ENCODE measurements at places on chromosomes 5 and 9. TPM values are rescaled to one million over a fixed set of nuclear protein-coding genes. Genes with fewer than 3 reads are reported as not detected.
A peak's percentile ranks its signal among the peaks of the same experiment; 100 is the strongest.

The GDF9 gene
- polyA plus RNA-seq, result 0.17 TPM

The MEIKIN gene
- polyA plus RNA-seq, result not detected

The TOPORS gene
- polyA plus RNA-seq, result 9.8 TPM

The GABRA1 gene
- polyA plus RNA-seq, result 0.05 TPM

The TUSC1 gene
- polyA plus RNA-seq, result 7.1 TPM

The ZNF354C gene
- polyA plus RNA-seq, result 3.7 TPM

The FREM1 gene
- 1.5 TPM for polyA plus RNA-seq

The IL4 gene
- not detected for polyA plus RNA-seq

The RLN1 gene
- polyA plus RNA-seq, result 0.20 TPM

The DCP2 gene
- polyA plus RNA-seq, result 8.7 TPM

The TEK gene
- 4.6 TPM for polyA plus RNA-seq

The EIF4E1B gene
- polyA plus RNA-seq, result 0.04 TPM

- no peak for DNase-seq
These were observed 208.9 kb upstream of the DMRTA1 start for GRCh38 chr9:22237497-22238363.

- DNase-seq, result no peak
These were observed 38.8 kb downstream of the FABP6 start for GRCh38 chr5:160268121-160268520.

DNA sequence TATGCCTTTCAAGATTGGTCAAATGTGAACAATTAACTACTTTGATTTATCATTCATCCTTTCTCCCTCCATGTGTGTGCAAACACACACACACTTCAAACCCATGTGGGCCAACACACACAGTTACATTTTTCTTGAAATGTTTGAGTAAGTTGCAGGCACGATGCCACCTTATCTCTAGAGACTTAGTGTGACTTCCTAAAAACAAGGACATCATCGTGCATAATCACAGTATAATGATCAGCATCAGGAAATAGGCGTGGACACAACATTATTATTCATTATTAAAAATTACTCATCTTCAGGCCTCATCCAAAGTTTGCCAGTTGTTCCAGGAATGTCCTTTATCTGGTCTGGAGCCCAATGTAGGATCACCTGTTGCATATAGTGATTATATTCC is 209.5 kb downstream of the GNA14 start:
- DNase-seq, result no peak

GRCh38 chr5:59799668-59800346 is 93.7 kb downstream of the PDE4D start:
- DNase-seq, result no peak

DNA sequence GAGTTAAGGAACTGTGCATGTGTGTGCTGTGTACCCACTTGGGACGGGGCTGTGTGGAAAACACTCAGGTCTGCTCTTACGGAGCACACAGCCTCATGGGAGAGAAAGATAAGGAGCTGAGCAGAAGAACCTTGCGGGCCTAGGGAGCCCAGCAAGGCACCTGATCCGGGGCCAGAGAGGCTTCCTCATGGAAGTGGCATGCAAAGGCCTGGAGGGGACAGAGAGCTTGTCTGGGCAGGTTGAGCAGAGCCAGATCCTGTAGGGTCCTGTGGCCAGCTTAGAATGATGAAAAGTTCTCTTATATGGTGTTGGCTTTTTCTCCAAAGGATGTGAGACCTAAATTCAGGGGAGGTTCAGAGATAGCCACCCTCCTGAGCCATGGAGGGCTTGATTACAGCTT is 45.2 kb downstream of the NEK6 start:
- DNase-seq, result no peak

DNA sequence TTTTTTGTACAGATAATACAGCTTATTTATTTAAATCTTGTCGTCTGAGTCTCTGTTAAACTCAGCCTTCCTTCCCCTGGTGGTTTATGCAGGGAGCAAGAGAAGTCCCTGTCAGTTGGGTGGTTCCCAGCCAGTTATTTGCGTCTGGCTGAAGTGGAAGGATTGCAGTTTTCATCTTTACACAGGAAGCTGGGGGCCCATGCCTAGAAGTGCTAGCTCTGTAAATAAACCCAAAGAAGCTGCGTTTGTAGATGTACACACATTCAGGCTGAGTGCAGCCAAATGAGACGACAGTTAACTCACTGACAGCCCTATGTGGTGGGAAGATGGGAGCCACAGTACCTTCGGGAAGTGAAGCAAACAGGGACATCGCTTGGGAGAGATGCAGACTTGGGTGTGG is 122.1 kb downstream of the SAXO1 start:
- DNase-seq, result no peak

GRCh38 chr5:141223112-141223783 is at the start of gene PCDHB14:
TSS of gene PCDHB14 (plus strand) at chr5:141223343. CDS start at chr5:141223506, 163 bp downstream.
- no peak for DNase-seq

DNA sequence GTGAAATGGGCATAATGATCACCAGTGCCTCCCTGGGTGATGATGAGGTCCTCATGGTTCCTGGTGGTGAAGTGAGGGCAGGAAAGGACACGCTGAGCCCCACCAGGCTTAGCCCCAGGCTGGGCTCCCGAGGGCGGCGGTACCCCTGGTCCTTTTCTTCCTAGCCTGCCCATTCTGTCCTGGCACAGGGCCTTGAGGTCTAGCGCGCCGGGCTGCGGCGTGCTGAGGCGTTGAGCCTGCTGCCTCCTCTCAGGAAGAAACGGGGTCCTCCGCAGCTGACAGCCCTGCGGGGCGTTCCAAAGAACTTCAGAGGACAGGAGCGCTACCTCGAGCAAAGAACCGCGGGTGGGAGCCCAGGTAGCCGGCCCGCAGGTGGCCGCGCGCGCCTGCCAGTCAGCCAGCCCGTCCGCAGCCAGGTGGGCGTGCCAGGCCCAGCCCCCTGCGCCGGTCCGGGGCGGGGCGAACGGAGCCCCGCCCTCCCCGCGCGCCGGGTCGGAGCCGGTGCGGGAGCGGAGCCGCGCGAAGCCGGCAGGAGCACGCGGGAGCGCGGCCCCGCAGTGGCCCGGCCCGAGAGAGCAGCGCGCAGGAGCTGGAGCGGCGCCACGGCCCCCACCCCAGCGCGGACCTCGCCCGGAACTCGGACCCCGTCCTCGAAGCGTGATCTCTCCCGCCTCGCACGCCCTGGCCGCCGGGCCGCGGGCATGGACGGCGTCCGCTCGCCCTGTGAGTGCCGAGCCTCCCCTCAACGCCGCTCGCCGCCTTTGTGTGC is at the start of gene WNK2:
Gene WNK2, plus strand, starts transcription at position 477 of the 769 bp plus-strand sequence. CDS start 791 bp downstream, outside the sequence.
- DNase-seq, result no peak

DNA sequence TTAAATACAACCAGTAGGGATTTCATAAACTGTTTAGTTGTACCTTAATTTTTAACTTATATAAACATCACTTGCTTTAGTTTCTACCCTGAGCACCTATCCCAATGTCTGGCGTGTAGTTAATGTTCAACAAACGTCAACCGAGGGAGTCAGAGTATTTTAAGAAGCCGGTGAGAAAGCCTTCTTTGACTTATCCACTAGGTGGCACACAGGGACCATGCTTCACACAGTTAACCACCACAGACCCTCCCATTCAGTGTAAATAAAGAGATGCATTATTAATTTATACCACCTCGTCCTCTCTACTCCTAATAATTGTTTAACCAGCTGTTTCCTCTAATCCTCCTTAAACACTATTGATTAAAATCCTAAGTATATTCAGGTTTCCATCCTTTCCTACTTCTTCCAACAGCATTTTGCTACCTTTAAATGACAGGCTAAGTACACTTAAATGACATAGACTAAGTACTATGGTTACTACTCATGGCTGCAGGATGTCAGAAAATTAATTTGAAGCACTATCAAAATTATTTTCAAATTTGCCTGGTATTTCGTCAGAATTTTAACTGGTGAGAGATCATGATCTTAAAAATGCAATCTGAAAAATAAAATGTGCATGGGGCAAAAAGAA is 2.3 kb downstream of the HAPLN1 start:
- DNase-seq, result no peak

- peak; percentile 61 for DNase-seq
These were observed 101.3 kb downstream of the RASEF start for GRCh38 chr9:82961504-82962125.

GRCh38 chr5:43432486-43433375 is 20.5 kb upstream of the CCL28 start:
- peak; percentile 42 for DNase-seq
